Peyer's patch (tissue), 4 donors: ENCODE measurements at places on chromosomes 3 and 15.
A peak's percentile ranks its signal among the peaks of the same experiment; 100 is the strongest.

DNA sequence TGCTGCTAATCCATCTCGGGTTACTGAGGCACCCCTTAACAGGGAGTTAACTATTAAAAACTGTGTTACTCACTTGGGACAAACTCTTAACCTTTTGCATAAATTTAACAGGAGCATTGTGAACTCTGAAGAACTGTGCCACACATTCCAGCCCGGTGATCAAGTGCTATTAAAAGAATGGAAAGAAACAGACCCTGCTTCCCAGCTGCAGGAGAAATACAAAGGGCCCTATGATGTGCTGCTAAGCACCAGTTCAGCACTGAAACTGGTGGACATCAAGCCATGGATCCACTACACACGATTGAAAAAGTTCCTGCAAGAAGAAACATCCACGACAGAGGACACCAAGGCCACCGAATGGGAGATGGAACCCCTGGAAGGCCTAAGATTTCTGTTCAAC is 114.7 kb upstream of the PLCL2 start:
- no peak for DNase-seq

DNA sequence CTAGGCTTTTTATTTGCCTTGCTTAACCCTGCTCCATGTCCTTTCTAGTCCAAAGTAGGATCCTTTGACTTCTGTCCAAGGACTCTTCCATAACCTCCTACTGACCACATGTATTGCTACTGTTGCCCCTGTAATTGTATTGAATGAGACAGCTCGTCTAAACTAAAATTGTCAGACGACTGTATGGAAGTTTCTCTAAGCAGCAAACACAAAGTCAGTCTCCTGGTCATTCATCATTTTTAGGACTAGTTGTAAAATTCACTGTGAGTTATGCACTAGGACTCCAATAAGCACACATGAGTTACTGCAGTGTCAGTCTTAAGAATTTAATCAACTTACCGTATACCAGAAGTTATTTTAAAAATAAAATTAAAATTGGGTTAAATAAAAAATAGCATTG is 32.8 kb downstream of the SLTM start:
- no peak for DNase-seq

DNA sequence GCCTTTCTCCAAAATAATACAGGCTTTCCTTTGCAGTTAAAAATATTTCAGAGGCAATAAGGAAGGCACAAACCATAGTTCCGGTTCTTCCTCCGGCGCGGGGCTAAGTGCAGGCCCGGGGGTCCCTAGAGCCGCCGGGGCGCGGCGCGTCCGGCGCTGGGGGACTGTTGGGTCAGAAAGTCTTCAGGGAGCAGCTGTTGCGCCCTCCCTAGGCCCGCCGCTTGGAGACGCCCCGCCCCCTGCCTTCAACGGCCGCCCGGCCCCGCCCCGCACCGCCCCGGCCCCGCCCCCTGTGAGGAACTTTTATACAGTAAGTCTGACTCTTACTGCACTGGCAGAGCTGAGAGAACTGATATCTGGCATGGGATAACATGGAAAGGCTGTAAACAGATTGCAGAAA is 283.1 kb upstream of the ARL6 start:
- DNase-seq: no peak

DNA sequence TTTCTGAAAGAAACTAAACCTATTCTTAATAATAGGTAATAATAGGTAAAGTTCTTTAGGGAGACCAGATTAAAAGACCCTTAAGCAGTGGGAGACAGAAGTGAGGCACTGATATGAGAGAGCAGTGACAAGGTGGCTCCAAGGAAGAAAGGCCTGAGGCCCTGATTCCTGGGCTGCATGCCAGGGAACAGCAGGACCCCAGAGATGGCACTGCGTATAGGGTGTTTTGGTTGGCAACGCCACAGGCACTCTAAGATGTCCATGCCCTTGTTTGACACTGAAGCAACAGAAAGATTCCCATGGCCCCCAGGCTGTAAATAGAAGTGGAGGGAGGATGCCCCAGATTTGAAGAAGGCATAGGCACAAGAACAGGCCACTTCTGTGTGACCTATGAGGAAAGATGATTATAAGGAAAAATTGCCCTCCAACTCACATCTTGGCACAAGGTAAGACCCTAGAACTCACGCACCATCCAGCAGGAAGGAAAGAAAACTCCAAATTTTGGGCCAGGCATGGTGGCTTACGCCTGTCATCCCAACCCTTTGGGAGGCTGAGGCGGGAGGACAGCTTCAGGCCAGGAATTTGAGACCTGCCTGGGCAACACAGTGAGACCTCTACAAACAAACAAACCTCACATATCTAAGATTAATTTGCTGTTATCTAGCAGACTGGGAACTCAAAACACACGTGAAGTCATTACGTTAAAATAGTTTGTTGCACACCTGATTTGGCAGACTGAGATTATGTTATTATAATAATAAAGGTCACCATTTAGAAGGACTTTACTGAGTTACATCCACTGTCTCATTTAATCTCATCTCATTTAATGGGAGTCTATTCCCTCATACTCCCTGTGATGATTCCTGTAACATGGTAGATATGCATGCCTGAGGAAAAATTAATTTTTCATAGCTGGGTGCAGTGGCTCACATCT is 10.5 kb upstream of the BLM start:
- DNase-seq: no peak

- no peak for DNase-seq
These were observed 44.8 kb upstream of the MAP3K13 start for GRCh38 chr3:185318141-185318540.

GRCh38 chr3:45775571-45776300 is 20.6 kb downstream of the SLC6A20 start:
- DNase-seq: no peak

DNA sequence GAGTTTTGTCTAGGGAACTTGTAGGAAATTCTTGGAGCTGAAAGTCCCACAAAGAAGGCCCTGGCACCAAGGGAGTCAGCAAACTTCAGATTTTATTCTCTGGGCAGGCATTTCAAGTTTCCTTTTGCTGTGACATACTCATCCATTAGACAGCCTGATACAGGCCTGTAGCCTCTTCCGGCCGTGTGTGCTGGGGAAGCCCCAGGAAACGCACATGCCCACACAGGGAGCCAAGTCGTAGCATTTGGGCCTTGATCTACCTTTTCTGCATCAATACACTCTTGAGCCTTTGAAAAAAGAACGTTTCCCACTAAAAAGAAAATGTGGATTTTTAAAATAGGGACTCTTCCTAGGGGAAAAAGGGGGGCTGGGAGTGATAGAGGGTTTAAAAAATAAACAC is 15.0 kb downstream of the TIGIT start:
- peak; percentile 70 for DNase-seq
